ENCODE measurements at places on chromosomes 7 and 10.

GRCh38 chr7:155983176-155983815 is 171.0 kb upstream of the SHH start:
- no peak for DNase-seq

GRCh38 chr7:155341463-155341983 is 43.8 kb downstream of the INSIG1 start:
- DNase-seq: no peak

DNA sequence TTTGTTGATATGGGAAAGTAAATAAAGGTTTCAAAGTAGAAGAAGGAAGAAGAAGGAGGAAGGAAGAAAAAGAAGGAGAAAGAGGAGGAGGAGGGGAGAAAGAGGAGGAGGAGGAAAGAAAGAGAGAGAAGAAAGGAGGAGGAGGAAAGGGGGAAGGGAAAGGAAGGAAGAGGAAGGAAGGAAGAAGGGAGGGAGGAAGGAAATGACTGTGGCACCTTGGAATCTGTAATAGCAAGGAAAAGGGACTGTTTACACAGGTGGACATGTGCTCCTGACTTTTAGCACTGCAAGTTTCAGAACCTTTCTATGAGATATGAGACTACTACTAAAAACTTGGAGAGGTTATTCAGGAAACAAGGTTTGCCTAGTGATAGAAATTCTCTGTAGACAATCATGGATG is 153.2 kb downstream of the BTAF1 start:
- DNase-seq: no peak

GRCh38 chr10:124735491-124736286 is 8.5 kb downstream of the FAM53B start:
- DNase-seq: no peak

DNA sequence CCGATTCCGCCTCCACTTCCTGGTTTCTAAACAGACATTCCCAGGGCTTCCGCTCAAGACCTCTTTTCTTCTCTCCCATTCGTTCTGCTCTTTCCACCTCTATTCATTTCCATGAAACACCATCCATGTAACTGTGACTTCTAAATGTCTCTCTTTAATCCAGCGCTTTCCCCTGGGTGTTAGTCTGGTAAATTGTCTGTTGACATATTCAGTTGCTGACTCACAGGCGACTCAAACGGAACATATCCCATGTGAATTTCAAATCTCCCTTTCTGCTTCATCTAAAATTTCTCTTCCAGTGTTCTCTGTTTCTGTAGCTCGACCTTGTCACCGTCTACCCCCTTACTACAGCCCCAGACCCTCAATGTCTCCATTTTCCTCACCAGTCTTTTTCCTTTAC is 119.1 kb downstream of the PFKFB3 start:
- no peak for DNase-seq

- DNase-seq: peak; percentile 6
Measured at GRCh38 chr10:103745341-103746247, 109.8 kb downstream of the SH3PXD2A start.

DNA sequence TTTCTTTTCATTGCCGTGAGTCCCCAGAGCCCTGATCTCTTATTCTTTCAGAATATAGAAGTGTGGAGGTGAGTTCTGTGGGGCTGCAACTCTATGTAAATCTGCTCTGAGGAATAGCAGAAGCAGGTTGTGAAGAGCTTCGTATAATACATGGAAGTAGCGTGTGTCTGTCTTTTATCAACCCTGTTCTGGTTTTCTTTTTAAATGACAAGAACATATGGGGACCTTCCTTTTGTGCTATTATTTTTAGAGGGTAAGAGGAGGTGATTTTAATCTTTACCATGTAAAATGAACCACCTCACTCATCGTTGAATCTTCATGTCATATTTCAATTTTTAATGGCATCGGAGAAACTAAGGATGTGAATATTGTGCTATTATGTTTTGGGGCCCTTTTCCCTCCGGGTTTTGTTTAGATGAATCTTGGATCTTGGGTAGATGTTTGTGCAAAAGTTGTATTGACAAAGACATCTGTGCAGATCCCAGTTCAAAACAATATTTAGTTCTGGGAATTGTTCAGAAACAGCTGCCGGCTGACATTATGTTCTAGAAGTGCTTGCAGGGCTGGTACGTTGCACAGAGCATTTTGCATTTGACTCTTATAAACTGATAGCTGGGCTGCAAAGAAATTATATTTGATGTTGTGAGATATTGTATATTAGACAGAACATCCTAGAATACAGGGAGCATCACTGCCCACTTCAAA is 46.7 kb downstream of the PLXDC2 start:
- DNase-seq: no peak

GRCh38 chr10:75512203-75512933 is 80.9 kb downstream of the LRMDA start:
- no peak for DNase-seq

GRCh38 chr7:42876182-42877068 is 35.4 kb downstream of the C7orf25 start:
- no peak for DNase-seq

DNA sequence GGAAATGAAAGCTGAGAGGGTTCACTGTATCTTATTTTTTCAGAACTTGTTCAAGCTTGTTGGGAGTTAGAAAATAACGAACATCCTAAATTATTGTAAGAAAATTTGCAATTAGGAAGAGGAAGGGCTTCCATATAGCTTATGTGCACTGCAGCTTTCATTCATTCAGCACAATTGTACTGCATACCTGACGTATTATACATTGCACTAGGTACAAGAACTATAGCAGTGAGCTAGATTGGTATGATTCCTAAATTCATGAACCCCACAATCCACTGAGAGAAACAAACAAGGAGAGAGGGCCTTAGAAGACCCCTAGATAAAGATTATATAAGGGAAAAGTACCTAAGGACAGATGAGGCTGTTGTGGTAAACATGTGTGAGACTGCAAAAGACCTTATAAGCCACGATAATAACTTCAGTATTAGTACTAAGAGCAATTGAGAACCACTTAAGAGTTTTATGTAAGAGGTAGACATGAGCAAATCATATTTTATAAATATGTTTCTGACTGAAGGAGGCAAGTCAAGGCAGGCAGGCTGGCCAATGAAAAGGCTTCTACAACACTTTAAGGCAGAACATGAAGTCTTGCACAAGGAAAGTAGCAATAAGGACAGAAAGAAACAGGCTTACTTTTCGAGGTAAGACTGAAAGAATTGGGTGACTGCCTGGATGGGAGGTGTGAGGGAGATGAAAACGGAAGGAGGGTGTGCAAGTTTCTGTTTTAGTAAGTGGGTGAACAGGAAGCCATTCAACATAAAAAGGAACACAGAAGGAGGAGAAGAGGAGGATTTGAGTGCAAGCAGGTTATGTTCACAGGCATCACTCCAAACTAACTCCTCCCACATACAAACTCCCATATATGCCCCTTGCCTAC is 77.9 kb upstream of the LRRN3 start:
- no peak for DNase-seq

DNA sequence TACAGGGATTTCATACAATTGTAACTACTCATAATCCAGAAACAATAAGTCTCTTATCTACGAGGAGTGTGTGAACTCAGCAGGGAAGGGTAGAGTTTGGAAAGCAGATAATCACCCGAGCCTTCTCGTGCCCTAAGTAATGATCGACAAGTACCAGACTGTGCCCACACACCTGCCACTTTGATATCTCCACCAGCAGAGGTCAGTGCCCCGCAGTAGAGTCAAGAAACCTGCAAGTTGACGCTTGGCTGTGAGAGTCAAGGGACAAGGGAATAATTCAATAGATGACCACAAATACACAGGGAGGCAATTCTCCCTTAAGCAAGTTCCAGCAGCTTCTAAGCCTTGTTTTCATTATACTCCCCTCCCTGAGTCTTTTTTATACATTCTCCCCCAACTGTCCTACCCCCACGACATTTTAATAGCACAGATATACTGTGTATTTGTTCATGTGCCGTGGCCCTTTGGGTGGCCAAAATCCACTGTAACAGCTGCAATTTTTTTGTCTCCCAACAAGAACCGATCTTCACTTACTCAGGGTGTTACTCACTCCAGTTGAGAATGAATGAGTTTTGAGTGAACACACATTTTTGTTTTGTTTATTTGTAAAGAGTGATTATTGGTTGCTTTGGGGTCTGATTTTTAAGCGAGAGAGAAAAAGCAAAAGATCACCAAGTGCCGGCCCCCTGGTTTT is 106.9 kb upstream of the RHEB start:
- no peak for DNase-seq

DNA sequence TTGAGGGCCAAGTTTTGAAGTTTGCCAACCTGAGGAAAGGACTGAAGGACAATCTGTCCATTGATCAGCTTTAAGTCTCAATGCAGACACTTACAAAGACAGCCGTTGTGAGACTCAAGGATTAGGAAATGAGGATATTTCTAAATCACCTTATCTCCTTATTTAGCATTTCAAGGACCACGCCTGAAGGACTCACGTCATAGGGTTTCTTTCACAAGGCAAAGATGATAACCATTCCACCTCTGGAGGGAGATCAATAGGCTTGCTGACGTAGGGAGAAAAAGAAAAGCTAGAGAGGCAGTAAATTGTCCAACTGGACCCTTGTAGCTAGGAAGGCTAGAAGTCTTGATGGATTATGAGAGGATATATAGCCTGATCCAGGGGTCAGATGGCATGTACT is 3.3 kb upstream of the ASB4 start:
- no peak for DNase-seq

GRCh38 chr10:95208702-95209391 is 14.8 kb downstream of the ACSM6 start:
- no peak for DNase-seq

GRCh38 chr7:73893342-73894101 is 32.6 kb downstream of the TMEM270 start:
- no peak for DNase-seq

DNA sequence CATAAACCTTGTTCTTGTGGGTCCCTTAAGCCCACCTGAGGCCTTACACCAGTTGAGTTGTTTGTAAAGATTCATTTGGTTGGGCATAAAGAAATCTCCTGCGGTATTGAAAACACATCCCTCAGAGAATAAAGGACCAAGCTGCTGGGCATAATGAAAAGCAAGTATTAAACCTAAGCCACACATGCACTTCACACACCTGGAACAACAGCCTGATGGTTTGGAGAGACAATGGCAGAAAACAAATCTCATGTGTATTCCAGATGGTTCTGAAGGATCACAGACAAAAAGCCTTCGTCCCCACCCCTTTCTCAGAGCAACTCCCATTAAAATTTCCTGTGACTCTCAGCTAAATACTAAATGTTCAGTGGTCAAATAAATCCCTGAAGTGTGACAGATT is 44.2 kb downstream of the FEZF1 start:
- no peak for DNase-seq

GRCh38 chr7:104160375-104160774 is 47.4 kb downstream of the ORC5 start:
- DNase-seq: no peak

DNA sequence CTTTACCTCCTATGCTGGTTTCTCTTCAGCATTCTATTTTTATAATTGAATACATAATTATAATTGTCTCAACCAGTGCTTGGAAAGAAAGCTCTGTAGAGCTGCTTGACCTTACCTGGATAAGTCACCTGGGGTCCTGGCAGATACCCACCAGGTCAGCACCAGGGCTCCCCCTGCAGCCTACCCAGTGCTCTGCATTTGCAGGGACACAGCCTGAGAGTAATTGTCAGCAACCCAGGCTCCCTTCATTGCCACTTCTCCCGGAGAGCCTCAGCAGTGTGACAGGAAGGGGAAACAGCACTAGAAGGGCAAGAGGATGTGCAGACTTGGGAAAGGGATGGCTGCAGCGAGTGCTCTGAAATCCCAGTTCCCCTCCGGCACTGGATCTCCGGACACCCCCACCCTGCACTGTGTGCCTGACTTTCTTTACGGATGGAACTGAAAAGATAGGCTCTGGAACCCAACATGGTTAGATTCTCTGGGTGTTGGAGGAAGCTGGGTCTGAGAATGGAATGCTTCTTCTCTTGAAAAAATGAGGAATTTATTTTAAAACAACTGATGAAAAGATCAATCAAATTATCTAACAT is 11.4 kb upstream of the PAX4 start:
- no peak for DNase-seq

GRCh38 chr7:79407351-79407750 is 46.1 kb downstream of the MAGI2 start:
- DNase-seq: no peak

GRCh38 chr7:129911790-129912189 is 41.0 kb downstream of the UBE2H start:
- DNase-seq: no peak

DNA sequence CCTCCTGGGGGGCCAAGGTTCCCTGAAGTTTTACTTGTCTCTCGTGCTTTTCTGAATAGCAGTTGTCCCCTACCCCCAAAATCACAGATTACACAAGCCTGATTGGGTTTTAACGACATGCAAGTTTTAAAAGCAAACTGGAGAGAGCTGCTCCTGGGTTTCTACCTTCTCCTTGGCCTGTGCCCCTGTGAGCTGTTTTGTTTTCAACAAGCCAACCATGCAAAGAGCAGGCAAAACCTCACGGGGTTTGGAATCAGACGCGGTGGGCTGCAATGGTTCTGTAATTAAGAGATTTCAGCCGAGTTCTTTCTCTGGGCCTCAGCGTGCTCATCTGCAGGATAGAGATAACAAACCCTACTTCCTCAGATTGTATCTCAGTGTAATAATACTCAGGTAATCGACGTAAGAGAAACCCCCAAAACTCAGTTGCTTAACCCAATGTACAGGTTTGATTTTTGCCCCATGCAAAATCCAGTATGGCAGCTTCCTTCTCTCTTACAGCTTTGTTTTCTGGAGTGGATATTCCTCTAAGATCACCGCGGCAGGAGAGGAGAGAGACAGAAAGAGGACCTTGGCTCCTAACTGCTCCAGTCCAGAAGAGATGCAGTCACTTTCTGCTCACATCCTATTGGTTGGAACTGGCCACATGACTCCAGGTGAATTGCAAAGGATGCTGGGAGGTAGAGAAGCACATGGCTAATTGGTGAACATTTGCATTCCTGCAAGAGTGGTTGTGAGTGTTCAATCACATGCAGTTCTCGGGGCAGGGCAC is 42.0 kb downstream of the MYL10 start:
- DNase-seq: no peak

DNA sequence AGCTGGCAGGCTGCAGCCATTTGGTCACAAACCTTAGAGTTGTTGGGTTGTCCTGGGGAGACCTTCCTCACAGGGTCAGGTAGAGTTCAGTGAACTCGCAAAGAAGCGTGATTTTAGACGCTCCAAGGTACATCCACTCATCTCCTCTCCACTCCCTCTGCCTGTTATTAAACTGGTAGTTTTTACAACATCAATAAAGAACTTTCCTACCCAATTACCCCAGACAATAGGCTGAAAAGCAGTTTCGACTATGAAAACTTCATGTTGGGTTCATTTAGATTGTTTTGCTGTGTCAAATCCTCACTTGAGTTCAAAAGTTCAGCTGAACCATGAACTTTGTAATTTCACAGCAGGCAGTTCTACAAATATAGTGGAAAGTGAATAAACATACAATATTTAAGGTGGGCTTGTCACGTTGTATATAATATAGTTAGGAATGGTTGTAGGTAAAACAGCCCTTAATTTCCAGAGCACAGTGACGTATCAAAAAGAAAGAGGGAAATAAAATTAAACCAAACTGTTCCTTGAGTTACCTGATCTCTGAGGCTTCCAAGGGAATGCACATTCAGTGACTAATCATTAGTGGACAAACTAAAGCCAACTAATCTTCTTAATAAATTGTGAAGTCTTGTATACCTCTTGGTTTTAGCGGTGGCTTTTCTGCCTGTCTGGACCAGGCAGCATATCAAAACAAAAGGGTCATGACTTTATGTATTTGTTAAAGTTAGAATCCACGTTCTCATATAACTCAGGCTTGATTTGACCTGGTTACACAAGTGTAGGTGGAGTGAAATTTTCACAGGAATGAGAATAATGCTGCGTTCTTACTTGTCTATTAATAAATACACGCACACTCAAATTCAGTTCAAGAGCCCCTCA is 100.5 kb downstream of the CYP26A1 start:
- no peak for DNase-seq
